Iris pigment epithelial cell (primary cell): ENCODE measurements at places on chromosomes 5 and 9.

DNA sequence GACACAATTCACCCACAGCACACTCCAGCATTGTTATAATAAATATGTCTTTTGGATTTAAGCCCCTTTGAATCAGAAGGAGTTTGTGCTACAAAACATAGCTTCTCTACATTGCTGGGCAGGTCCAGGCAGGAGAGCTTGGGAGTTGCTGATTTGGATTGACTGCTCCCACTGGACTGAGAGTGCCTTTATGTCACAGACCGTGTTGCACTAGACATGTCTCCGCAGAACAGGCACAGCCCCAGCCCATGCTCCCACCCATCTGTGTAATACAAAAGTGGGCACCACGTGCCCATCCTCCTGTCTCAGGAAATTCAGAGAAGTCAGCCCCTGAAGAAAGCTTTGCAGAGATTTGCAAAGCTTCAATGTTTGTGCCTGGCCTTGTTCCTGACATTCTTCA, 117.1 kb downstream of the MED10 start:
- DNase-seq, result no peak

- no peak for DNase-seq
These were observed 483.9 kb upstream of the KLF4 start for GRCh38 chr9:107973451-107973850.

DNA sequence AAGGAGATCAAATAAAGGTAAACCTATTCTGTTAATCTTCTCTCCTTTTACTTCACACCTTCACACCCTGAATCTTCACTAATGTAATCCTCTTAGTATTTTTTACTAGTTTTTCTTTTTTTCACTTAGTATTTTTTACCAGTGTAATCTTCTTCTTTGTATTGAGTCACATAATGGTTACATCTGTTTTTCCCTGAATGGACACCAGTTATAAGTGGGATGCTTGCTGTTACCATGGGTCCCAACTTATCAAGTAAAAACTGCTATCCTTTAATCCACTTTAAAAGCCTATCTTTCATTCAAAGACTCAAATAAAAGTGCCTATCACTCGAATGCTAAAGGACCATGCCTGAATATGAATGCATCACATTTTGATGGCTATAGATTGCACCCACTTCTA, 15.1 kb downstream of the ZFAND5 start:
- no peak for DNase-seq

GRCh38 chr5:50593681-50594080, 72.8 kb upstream of the PARP8 start:
- no peak for DNase-seq

DNA sequence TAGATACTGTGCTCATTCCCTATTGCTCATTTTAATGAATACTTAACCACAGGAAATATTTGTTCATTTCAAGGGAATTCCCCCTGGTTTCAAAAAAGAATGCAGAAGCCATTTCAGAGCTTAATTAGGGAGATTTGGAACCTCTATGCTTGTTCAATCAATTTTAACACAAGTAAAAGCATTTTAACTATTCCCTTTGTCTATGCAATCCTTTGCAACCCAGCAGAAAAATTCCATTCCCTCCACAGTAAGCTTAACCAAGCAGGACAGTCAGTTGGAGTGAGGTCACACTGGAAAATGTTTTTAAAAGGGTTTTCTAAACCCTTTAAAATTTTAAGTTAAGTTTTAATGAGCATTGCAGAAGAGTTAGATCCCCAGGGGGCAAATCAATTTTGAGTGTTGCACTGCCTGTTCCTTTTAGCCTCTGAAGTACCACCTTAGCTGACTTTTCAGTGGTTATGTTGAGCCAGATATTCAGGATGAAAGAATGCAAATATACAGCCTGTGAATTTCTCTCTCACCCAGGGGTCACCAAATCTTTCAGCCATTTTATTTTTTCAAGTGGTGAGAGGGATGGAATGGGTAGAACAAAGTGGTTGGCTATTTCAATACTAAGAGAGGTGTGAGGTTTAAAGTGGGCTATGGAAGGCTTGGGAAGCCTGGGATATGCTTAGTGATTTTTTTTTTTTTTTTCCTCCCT, 356.2 kb upstream of the NUDT12 start:
- DNase-seq, result peak; percentile 31

DNA sequence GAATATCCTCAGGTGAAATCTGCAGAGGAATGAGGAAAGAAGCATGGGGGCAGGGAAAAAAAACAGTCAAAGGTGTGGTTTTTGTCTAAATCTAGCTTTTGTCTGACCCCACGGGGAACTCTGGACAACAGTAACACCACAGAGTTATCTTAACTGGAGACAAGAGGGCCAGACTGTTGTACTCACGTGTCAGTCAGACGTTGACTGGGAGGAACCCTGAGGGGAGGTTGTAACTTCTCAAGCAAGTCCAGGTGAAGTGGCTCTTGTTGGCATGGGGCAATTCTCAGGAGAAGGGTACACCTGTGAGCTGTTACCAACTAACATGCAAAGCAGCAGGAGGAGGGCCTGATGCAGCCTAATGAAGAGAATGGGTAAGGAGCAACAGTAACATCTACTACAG, 44.1 kb upstream of the SHISAL2B start:
- DNase-seq, result no peak

DNA sequence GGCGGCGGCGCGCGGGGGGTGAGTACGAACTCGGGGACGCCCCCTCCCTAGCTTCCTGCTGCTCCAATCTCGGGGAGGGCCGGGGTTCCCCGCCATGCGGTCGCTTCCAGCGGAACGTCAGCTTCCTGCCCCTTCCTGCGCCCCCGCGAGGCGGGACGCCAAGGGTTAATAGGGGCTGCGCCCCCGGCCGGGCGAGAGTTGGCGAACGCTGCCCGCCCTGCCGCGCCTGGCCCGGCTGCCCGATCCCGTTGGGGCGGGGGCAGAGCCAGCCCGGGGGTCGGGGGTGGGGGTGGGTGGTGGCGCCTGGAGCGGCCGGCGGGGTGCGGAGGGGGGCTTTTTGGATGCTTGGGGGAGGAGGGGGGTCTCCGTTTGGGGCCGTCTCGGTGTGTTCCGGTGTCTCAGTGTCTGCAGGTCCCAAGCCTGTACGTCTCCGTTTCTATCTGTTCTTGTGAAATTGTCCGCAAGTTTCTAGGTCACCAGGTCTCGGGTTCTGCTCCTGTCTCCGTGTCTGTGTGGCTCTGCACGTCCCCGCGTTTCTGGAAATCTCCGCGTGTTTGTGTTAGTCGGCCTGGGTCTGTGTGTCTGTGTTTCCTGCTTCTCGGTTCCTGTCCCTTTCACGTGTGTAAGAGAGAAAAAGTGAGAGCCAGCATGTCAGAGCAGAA, 789 bp downstream of the COL27A1 start:
- DNase-seq, result peak; percentile 54

GRCh38 chr5:178356431-178356872, 123.8 kb upstream of the PHYKPL start:
- no peak for DNase-seq

DNA sequence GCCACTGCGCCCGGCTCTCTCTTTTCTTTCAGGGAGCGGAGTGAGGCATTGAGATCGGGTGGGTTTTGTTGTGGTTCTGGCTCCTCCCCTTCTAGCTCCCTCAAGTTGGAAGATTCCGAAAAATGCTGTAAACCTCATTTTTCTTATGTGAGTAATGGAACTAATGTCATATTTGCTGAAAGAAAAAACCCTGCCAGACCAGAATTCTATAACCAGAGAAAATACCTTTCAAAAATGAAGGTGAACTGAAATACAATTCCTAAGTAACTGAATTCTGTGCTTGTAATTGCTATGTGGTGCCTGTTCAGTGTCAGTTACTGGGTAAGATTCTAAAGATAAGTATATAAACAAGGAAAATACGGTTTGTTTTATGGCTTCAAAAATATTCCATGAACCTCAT, 30.9 kb upstream of the CDK20 start:
- DNase-seq, result peak; percentile 24

GRCh38 chr5:76691467-76692273, 24.3 kb upstream of the F2R start:
- peak; percentile 78 for DNase-seq
